Upper lobe of right lung (tissue), 1 donor: ENCODE measurements at places on chromosomes 4 and X. TPM values are rescaled to one million over a fixed set of nuclear protein-coding genes. Genes with fewer than 3 reads are reported as not detected.

The FRAS1 gene
- 20.2 TPM for total RNA-seq

- DNase-seq: peak; percentile 65
These were observed 26.5 kb downstream of the ELF4 start for GRCh38 chrX:130083656-130084382.

GRCh38 chr4:38923746-38924145 is 56.1 kb downstream of the FAM114A1 start:
- DNase-seq: no peak

The UGT2B15 gene
- total RNA-seq: not detected

DNA sequence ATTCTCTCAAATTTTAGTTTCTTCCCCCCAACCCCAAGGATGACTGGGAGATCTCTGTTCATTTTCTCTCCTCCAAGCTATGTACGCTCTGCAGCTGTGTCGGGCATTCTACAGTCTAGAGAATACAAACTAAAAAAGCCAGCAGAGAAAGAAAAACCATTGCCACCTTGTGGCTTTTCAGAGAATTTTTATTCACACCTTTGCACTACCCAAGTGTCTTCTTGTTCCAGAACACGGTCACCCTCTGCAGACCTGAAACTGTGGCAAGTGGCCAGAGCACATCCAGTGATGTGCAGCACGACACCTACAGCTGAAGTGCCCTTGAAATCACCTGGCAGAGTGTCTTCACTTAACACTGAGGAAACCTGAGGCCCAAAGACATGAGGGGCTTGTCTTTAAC is 68.6 kb downstream of the CHST7 start:
- DNase-seq: no peak

The SLITRK4 gene
- 0.58 TPM for total RNA-seq

The CLIC2 gene
- total RNA-seq: 64.0 TPM

The MAGEA12 gene
- not detected for total RNA-seq

DNA sequence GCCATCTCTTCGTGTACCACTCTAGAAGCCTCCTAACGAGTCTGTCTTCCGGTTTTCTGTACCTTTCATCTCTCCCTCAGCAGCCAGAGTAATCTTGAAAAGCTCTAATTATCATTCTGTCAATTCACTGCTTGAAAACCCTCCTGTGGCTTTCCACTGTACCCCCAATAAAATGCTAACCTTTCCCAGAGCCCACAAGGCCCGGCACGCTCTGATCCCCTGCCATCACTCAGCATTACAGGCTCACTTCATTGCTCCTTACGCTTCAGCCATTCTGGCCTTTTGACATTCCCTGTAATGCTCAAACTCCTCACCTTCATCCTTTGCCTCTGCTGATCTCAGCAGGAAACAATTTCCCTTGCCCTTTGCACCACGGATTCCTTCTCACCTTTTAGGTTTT is 112.9 kb downstream of the ARHGAP10 start:
- no peak for DNase-seq

GRCh38 chr4:114036426-114036825 is 57.0 kb upstream of the ARSJ start:
- no peak for DNase-seq

- no peak for DNase-seq
These were observed 605.9 kb upstream of the DIPK2B start for GRCh38 chrX:45806410-45807121.

GRCh38 chr4:6885953-6886557 is 23.6 kb upstream of the TBC1D14 start:
- DNase-seq: peak; percentile 78

DNA sequence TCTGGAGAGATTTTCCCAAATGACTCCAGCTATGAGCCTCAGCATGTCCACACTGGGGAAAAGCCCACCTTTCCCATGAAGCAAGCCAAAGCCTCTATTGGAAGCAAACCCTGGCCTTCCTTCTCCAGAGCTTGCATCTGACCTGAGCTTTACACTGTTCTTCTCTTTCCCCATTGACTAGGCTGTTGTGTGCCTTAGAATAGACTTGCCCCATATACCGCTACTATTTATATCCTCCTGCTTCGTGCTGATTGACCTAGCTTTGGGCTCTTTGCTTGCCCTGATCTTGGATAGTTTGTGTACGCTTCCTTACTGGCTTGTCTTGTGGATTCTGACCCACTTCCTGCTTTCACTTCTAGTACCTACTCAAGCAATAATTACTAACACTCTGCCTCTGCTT is 30.9 kb downstream of the FAM9B start:
- no peak for DNase-seq

The RAB9B gene
- 0.55 TPM for total RNA-seq

- no peak for DNase-seq
These were observed 8.8 kb downstream of the TMPRSS11D start for GRCh38 chr4:67874986-67875385.

- no peak for DNase-seq
These were observed 11.4 kb upstream of the FMR1 start for GRCh38 chrX:147900349-147900748.

DNA sequence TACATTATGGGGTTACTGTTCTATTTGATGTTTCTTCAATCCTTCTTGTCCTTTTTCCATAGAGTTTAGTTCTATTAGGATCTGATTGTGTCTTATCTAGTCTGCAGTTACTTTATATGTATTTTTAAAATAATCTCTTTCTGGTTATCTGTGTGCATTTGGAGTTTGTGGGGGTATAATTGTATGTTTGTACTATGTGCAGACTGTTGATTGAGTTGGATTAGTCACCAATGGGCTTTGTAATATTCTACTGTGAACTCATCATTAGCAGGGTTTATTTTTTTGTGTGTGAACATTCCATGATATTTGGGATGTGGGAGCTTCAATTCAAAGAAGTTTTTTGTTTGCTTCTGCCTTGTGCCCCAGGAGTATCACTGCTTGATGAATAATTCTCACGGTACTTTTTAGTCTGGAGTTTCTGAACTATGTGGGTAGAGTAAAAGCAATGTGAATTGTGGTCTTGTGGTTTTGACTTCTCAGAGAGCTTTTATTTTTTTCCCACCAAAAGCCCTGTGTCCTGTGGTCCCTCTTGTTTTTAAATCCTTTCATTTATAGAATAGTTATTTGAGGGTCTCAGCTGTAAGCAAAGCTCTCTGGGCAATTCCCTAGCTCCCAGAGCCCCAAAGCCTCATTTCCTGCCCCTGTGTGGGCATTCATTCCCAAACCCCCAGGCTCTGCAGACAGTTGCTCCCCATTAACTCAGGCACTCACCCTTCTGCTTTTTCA is 127.8 kb downstream of the PHKA2 start:
- DNase-seq: no peak

DNA sequence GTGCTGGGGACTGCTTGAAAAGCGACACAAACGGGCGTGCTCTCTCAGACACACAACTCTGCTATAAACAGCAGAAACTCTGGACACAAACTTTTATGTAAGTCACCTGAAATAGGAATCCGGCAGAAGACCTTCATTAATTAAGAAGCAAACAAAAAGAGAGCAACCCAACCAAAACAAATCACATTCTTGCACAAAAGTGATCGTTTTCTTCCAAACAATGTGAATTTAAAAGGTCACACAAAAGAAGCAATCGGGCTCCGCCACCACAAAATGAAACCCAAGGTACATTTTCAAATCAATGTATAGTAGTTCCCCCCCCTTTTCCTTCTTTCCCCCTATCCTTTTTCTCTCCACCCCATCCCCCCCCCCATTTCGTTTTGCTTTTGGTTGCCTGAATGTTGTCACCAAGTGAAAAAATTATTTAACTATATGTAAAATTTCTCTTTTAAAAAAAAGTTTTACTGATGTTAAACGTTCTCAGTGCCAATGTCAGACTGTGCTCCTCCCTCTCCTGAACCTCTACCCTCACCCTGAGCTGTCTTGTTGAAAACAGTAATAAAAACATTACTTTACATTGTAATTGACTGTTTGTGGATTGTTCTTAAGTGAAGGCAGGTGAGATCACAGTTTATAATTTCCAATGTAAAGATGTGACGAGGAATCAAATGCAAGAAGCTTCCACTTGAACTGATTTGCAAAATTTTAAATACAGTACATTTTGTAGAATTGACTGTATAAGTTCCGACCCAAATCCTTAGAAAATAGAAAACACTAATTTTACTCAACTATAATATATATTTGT is 2.4 kb downstream of the MAB21L2 start:
- no peak for DNase-seq

DNA sequence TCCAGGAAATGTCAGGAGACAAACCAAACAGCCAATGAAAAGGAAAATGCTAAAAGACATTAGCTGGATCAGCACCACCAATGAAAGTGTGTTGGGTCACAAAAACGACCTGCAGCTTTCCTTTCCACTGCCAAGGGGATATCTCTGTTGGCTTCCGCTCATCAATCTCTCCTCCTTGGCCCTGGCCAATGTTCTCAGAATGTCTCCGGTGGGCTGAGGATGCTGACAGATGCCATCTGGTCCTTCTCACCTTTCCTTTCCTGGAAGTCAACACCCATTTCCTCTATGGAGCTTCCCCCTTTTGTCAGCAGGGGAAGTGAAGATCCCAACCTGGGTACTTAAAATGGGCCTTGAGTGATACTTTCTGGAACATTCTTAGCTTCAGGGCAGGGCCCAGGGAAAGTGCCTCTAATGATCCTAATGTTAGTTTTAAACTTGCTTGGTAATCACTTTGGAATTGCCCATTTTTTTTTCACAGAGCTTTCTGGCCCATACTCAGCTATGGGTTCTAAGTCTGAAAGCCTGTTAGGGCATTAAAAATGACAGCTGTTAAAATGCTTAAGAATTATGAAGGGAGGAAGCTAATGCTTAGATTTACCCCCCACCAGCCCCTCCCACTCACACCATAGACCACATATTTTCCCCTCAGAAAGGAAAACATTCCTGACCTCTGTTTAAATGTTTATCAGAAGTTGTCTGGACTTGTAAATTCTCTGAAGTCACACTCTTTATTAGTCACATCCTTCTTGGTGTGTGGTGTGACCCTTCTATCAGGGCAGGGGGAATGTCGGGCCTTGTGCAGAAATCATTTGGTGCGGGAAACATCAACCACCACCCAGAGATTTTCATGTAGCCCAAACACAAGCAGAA is 29.2 kb downstream of the IGFBP7 start:
- no peak for DNase-seq

DNA sequence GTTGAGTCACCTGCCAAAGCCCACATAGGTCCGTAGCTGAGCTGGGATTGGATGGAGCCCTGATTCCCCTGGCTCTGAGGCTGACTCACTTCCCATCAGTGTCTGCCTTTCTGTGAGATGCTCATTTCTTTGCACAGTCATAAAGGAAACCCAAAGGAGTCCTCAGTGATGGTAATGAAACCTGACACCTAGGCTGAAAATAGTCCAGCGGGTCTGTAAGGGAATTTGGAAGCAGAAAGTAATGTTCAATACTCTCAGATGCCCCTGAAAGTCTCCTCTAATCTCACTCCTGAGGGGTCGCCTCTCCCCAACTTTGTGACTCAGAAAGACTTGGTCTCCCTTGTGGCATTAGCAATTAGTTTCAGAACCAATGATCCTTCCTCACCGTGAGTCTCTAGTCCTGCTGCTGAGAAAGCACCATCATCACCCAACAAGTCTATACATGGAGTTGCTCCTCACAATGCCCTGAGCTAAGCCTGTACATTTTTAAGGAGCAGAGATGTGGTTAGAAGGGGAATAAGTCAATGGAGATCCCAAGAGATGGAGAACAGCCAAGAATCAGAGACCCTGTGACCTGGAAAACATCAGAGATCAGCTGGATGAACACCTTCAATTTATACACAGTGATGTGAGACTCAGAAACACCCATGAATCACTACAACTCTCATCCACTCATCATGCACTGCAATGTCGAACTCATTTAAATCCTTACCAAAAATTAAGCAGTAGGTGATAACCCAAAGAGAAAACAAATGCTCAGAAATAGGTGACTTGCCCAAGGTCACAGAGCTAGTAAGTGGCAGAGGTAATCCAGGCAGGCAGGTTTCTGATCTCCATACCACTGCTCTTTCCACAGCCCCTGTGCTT is 219.0 kb upstream of the CPEB2 start:
- DNase-seq: no peak

- peak; percentile 72 for DNase-seq
These were observed 24.9 kb upstream of the ZDHHC15 start for GRCh38 chrX:75547783-75548182.

- DNase-seq: no peak
These were observed 7.8 kb downstream of the STAP1 start for GRCh38 chr4:67566335-67566734.

GRCh38 chr4:189659287-189659686 is 281.4 kb upstream of the FRG1 start:
- DNase-seq: no peak

GRCh38 chr4:139525414-139525813 is 30.6 kb downstream of the SETD7 start:
- DNase-seq: no peak

The AR gene
- total RNA-seq: 5.3 TPM

DNA sequence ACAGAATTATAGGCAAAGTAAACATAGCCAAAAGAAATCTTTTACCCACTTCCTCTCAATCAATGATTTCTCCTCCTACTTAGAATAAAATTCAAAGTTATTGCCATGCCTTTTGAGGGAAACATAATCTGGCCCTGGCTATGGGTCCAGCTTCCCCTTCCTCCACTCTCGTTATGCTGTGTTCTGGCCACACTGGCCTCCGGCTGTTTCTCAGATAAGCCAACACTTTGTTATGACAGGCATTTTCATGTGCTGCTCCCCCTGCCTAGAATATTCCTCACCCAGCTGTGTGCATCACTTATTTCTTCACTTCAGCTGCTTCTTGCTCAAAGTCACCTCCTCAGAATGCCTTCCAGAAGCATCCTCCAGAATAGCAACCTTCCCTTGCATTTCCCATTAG is 386.6 kb upstream of the AADAT start:
- DNase-seq: no peak

DNA sequence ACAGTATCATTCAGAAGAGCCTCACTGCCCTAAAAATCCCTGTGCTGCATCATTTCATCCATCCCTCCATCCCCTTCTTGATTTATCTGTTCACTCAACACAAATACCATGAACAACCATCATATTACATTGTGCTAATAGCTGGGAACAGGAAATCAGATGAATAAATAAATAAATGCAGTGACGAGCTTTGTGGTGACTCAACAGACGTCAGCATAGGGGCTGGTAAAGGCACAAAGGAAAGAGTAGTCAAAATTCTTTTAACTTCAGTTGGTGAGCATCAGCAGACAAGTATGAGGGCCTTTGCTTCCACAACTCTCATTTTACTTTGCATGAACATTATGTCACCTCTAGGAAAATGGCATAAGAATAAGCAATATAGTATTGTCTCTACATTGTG is 65.5 kb downstream of the EDNRA start:
- DNase-seq: no peak

GRCh38 chr4:140816806-140817510 is 60.8 kb upstream of the TBC1D9 start:
- no peak for DNase-seq

The IL13RA2 gene
- total RNA-seq: not detected

The XAGE1B gene
- 1.2 TPM for total RNA-seq

- DNase-seq: no peak
These were observed 102.5 kb downstream of the GEMIN8 start for GRCh38 chrX:13927175-13927574.

The TRPC5OS gene
- total RNA-seq: not detected

The MBNL3 gene
- total RNA-seq: 22.9 TPM

GRCh38 chrX:100395781-100396180 is 14.3 kb downstream of the PCDH19 start:
- no peak for DNase-seq

- no peak for DNase-seq
These were observed 64.7 kb upstream of the SPP1 start for GRCh38 chr4:87910795-87911194.

GRCh38 chrX:16148896-16149295 is 18.4 kb upstream of the MAGEB17 start:
- no peak for DNase-seq
